Stimulated activated CD4-positive, alpha-beta T cell treated with anti-CD3 and anti-CD28 coated beads, Interleukin-4, amount 100 ng/mL, for 48 hours (primary cell): ENCODE measurements at places on chromosomes 16 and 17.

DNA sequence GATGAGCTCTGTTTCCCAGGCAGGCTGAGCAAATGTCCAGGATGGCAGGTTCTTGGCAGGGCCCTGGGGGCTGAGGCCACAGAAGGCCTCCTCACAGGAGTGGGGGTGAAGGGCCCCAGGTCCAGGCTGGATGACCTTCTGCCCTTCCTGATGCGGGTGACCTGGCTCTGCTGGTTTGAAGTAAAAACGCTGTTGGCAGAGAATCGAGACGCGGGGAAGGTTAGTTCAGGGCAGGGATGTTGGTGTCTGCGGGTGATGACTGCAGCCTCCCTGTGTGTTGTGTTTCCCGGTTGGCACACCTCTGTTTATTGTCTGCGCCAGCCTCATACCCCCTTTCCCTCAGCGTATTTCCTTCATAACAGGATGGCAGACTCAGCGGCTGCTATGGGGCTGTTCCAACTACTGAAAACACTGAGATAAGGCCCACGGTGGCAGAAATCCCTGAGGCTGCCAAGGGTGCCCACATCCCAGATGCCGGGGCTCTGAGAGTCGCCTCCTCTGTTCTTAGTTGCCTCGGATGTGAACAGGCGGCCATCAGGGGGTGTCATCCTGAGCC is 104.6 kb downstream of the METRNL start:
- no peak for DNase-seq

- DNase-seq: no peak
Measured at GRCh38 chr17:30950669-30951399, 20.0 kb upstream of the RNF135 start.

GRCh38 chr16:66069587-66069986 is 296.9 kb upstream of the CDH5 start:
- no peak for DNase-seq

GRCh38 chr16:84183911-84184591 is 2.8 kb downstream of the TAF1C start:
- DNase-seq: no peak

DNA sequence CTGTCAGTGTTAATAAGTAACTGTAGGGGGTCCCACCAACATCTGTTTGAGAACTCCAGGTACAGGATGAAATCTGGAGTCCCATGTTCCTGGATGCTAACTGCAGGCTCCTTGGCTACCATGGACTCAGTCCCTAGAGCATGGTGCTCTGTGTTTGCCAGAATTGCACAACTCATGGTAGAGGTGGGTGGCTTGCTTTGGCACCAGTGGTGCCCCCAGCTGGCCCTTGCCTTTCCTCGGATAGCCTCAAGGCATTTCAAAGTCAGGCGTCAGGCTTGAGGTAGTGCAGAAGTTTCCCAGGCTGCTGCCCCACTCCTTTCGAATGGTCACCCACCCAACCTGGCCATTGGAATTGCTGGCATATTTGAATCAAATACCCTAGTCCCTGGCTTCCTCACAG is 179.9 kb downstream of the RBFOX1 start:
- DNase-seq: no peak

DNA sequence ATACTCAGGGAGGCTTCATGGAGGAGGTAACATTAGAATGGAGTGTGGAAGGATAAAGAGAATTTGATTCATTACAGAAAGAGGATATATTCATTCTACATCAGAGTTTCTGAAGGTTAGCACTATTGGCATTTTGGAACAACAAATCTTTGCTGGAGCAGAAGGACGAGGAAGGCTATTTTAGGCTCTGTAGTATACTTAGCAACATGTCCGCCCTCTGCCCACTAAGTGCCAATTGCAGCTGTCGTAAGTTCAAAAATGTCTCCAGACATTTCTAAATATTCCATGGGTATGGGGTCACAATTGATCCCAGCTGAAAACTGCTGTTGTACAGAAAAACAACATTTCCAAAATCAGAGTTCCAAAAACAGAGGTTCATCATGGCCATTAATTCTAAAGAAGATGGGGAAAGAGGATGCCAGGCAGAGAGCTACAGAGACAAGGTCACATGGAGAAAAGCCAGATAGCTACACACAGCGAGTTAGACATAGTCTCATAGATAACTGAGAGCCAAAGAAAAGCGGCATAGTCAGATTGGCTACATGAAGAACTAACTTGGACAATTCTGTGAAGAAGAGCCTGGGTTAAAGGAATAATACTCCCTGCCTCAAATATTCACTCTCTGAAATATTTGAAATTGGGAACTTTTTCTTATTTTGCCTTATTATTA is 846.4 kb upstream of the CDH8 start:
- no peak for DNase-seq

GRCh38 chr17:8552577-8553320 is 77.8 kb downstream of the MYH10 start:
- DNase-seq: no peak

DNA sequence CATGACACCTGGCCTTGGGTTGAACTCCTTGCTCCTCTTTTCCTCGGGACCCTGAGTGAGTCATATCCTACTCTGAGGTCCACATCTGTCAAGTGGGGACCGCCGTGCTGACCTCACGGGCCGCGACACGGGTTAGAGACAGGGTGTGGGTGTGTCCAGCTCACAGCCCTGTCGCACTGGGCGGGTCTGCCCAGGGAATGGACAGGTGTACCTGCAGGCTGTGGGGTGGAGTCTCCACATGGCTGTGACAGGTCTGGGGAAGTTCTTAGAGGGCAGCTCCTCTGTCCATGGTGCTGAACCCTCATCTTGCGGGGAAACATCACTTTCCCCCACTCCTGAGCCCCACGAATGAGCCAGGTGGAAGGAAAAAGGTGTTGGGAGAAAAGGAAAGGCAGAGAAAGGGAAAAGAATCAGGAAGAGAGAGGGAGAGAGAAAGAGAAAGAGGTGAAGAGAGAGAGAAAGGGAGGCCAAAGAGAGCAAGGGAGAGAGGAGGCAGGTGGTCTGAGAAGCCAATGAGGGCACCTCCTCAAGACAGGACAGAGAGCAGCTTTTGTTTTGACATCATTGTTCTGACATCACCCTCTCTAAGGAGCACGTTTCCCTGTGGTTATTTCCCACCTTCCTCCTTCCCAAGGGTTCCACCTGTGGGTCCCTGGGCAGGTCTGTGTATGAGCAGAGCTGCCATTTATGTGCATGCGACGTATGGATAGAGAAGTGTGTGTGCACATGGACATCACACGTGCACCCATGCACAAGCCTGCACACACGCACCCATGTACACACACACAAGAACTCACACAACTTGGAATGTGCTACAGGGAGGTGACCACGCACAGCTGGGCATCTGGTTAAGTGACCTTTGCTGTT is 32.6 kb upstream of the CBFA2T3 start:
- no peak for DNase-seq

DNA sequence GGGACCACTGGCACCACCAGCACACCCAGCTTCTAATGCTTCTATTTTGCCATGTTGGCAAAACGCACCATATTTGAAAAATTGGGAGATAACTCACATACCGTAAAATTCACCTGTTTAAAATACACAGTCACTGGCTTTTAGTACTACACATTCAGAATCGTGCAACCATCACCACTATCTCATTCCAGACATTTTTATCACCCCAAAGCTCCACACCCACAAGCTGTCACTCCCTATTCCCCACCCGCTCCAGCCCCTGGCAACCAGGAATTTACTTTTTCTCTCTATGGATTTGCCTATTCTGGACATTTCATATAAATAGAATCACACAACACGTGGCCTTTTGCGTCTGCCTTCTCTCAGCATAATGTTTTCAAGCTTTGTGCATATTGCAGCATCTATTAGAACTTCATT is 25.0 kb downstream of the PPL start:
- no peak for DNase-seq

DNA sequence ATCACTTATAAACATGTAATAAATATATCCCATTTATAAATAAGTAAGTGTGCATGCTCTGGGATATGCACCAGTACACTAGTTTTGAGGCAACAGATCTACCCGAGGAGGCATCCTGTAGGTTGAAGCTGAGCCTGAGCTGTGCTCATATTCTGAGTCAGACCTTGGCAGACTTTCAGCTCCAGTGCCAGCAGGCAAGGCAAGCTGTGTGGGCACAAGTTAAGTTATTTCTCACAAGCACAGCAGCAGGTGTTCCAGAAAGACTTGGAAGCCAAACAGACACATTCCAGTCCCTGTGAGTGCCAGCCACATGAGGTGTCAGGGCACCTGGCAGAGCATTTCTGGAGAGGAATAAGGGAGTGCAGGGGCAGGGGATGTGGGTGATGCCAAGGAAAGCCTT is 1.3 kb upstream of the CLEC19A start:
- no peak for DNase-seq

- DNase-seq: no peak
Measured at GRCh38 chr17:6567528-6568183, 11.3 kb upstream of the PITPNM3 start.

DNA sequence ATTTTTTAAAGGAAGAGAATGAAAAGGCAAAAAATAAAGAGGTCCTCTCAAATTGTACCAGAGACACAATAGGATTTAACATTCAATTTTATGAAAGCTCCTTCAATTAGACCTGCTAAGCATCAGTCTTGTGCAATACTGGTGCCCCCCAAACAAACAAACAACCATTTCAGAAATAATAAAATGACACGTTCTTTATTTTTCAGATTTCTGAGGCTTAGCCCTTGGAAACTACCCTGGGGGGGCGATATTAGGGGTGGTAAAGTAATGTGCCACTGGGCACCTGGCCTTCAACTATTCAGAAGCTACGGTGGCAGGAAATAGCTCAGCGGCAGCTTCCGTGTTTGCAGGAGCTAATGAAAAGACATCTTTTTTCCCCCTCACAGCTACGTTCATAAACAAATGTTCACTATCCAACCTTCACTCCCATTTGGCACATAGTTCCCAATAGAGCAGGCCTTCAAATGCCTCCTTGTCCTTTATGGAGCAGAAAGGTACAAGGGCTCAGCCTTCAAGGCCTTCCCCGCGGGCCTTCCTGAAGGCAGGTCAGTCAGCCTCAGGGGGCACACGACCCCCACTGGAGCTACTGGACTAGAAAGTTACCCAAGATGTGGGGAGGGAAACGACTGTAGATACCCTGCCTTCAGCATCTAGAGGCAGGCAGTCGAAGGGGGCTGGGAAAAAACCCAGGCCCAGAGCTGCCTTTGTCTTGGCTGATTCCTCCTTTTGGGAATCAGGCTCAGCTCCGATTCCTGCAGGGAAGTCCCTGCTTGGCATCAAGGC is 44.1 kb downstream of the TBX4 start:
- DNase-seq: no peak

DNA sequence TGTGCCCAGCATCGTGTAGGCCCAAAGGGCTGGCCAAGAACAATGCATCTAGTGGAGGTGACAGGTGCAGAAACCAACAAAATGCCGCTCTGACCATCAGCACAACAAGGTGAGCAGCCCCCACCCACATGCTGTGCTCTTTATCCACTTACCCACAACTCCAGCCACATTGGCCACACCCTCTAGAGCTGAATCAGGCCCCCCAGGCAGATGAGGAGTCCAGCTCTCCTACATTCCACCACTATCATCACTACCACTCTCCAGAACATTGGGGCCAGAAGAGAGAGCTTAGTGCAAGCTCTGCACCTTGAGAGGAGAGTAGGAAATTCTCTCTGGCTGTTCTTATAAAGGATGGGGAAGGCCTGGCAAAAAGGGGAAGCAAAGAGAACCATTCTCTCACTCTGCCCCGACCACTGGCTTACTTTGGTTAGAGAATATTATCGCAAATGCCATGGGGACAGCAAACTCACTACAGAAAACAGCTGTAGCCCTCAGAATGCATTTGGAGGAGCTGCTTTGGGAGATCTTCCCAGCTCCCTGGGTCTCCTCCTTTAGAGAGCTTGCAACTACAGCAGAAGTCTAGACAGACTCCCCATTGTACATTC is 75.0 kb downstream of the TMEM132E start:
- DNase-seq: no peak

GRCh38 chr16:88472069-88472468 is 19.0 kb downstream of the ZFPM1 start:
- no peak for DNase-seq

DNA sequence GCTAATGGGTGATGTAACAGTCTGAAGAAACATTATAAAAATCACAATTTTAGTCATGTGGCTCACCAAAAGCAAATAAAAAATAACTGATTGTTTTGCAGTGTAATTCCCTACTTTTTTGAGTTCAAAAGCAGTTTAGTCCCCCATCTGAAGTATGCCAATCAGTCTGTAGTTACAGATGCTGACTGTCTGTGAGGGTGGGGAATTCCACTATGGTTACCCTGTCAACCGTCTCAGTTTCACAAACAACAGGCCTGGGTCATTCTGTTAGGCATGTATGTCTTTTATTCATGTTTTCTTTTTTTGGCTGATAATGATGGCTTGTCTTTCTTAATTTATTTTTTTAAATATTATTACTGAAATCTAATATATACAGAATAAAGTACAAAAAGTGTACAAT is 69.3 kb downstream of the STXBP4 start:
- no peak for DNase-seq

DNA sequence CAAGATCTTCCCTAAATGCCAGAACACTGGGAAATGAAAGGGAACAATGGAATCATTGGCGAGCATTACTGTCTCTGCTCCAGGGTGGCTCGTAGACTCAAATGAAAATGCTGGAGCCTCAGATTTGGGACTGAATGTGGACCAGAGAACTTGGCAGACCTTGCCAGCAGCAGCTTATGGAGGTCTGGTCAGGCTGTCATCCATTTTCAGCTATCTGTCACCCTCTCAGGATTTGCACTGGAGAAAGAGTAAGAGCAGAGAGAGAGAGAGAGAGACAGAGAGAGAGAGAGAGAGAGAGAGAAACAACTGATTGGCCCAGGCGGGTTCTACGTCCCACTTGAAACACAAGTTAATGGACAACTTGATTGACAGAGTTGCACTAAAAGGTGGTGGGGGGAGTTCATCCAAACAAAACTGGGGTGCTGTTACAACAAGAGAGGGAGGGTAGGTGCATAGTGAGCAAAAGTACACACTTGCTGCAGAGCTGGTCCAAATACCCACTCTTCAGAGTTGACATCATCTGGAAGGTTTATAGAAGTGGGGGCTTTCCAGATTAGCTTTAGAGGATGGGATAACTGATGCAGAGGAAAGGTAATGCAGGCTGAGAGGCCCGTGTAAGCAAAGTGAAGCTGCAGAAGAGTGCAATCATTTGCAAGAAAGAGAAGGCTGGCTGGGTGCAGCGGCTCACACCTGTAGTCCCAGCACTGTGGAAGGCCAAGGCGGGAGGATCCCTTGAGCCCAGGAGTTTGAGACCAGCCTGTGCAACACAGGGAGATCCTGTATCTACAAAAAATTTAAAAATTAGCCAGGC is 16.5 kb upstream of the NSMCE1 start:
- DNase-seq: no peak

DNA sequence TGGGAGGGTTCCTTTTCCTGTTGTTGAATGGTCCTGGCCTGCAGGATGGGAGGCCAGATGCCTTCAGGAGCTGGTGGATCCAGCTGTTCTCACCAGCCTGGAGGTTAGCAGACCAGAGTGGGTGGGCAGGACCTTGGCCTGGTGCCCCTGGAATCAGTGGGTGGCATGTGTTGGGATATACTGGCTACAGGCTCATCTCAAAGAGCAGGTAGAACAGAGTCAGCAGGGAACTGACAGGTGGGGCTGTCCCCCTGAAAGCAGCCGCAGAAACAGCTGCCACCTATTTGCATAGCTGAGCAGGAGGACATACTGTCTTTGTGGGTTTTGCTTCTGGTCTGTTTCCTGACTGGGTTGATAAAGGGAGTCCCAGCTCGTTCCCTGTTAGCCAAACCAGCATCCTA is 144.1 kb downstream of the RAB11FIP4 start:
- DNase-seq: no peak

- no peak for DNase-seq
Measured at GRCh38 chr16:19132898-19133297, 19.1 kb downstream of the ITPRIPL2 start.

GRCh38 chr17:48559840-48560817 is 15.2 kb upstream of the HOXB2 start:
- DNase-seq: no peak
